ENCODE measurements at places on chromosomes 2 and 18. TPM values are rescaled to one million over a fixed set of nuclear protein-coding genes. Genes with fewer than 3 reads are reported as not detected.

Gene AQP12A
- total RNA-seq: not detected

Gene PMS1
- 21.7 TPM for total RNA-seq

Gene CHRNG
- not detected for total RNA-seq

Gene UPP2
- not detected for total RNA-seq

- H3K36me3 ChIP-seq: peaks cover 3% of the 10 kb centered on the region
- H3K4me3 ChIP-seq: no peak overlapping the region
- H3K27ac ChIP-seq: no peak overlapping the region
These were observed 34.9 kb downstream of the RNU4ATAC start for GRCh38 chr2:121565389-121566250.

GRCh38 chr2:174892546-174892945 lies 112.6 kb downstream of the CHN1 start:
- H3K27me3 ChIP-seq: no peaks in the 10 kb centered on the region
- no peak for DNase-seq
- H3K4me1 ChIP-seq: no peaks in the 10 kb centered on the region
- H3K4me3 ChIP-seq: no peak overlapping the region

DNA sequence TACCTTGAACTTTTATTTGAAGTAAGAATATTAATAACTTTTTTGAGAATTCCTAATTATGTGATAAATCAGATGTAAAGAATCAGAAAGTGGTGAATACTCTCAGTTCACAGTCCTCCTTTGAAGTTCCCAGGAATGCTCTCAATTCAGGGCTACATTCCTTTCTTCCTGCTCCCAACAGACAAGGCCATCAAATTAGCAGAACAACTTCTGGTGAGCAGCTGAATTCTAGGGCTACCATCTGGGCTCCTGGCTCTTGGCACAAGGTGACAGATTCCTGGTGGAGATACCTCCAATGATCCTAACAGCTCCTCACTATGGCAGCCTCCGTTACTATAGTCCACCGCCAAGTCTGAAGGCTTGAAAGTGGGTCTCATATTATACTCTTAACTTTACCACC lies 37.8 kb upstream of the OLA1 start:
- H3K4me1 ChIP-seq: no peaks in the 10 kb centered on the region
- H3K27me3 ChIP-seq: no peaks in the 10 kb centered on the region
- no peak for DNase-seq

GRCh38 chr2:171098607-171099006 lies 62.1 kb downstream of the TLK1 start:
- no peak overlapping the region for H3K27ac ChIP-seq
- H3K4me3 ChIP-seq: no peak overlapping the region
- no peaks in the 10 kb centered on the region for H3K27me3 ChIP-seq
- H3K36me3 ChIP-seq: no peaks in the 10 kb centered on the region

- H3K36me3 ChIP-seq: no peaks in the 10 kb centered on the region
- H3K27ac ChIP-seq: no peak overlapping the region
- H3K4me3 ChIP-seq: no peak overlapping the region
These were observed 33.3 kb downstream of the DOCK10 start for GRCh38 chr2:225008935-225009334.

DNA sequence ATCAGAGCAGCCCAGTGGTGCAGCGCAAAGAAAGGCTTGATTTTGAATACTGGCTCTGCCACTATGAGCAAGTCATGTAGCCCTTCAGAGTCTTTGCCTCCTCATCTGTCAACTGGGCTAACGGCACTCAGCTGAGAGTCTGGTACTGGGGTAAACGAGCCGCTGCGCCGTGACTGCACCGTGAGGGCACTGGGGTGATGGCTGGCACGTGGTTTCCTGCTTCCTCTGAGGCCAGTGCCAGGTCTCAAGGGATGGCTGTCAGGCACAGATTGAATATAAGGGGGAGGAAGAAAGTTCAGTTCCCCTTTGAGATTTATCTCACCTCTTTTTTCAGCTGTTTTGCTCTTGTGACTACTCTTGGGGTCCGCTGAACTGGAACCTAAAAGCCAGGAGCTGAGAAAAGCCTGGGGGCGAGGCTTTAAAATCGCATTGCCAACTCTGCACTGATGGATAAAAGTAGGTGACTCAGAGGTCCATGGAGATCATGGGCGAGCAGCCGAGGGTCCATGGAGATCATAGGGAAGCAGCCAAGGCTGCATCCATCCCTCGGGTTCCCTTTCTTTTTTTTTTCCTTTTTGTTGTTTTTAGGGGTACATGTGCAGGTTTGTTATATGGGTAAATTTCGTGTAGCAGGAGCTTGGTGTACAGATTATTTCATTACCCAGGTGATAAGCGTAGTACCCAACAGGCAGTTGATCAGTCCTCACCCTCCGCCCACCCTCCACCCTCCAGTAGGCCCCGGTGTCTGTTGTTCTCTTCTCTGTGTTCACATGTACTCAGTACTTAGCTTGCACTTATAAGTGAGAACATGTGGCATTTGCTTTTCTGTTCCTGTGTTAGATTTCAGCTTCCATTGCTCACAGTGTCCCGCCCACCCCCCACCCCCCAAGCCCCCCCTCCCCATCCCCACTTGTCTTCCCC lies 114.3 kb downstream of the SPP2 start:
- no peaks in the 10 kb centered on the region for H3K27me3 ChIP-seq
- H3K36me3 ChIP-seq: no peaks in the 10 kb centered on the region
- H3K27ac ChIP-seq: no peak overlapping the region

DNA sequence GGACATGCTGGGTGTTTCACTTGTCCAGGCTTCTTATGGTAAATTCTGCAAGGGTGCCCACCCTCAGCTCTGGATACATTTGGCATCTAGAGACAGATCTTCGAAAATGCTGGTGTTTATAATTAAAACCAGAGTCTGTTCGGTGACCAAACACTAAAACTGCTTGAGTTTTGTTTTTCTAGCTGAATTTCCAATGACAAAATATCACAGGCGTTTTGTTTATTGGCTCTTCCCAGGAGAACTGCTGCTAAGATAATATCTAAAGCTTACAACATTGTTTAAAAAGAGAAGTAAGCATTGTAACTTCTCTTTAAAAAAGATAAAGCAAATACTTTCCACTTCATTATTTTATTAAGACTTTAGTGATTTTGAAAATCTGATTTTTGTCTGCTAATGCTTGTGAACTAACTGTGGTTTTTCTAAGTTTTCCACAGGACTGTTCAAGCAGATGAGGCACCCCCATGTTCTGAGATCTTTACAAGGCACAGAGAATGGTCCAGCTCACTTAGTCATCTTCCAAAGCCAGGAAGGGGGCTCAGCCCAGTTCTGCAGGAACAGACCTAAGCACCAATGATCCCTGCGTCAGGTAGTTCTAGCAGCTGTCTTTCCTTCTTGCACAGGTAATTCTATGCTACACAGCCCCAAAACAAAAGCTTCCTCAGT lies 94.8 kb upstream of the LTBP1 start:
- H3K27me3 ChIP-seq: no peaks in the 10 kb centered on the region
- H3K4me3 ChIP-seq: no peak overlapping the region
- no peaks in the 10 kb centered on the region for H3K36me3 ChIP-seq
- H3K27ac ChIP-seq: no peak overlapping the region
- no peaks in the 10 kb centered on the region for H3K4me1 ChIP-seq

DNA sequence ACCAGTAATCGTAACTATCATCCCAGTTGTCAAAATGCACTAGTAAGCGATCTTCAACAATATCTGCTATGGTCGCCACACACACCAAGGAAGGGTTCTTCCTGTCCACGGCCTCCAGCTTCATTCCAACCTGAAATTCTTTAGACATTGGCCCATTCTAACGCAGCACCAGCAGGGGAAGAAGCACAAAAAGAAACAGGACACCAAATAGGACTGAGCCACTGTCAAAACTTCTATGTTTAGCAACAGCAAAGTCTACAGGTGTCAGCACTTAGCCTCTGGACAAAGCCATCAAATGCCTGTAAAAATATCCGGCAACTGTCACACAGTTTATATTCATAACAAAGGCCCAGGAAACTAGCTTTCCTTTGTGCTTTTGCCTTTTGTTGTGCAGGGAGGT lies 175.0 kb downstream of the L3MBTL4 start:
- no peak overlapping the region for H3K27ac ChIP-seq
- H3K36me3 ChIP-seq: no peaks in the 10 kb centered on the region
- DNase-seq: no peak

DNA sequence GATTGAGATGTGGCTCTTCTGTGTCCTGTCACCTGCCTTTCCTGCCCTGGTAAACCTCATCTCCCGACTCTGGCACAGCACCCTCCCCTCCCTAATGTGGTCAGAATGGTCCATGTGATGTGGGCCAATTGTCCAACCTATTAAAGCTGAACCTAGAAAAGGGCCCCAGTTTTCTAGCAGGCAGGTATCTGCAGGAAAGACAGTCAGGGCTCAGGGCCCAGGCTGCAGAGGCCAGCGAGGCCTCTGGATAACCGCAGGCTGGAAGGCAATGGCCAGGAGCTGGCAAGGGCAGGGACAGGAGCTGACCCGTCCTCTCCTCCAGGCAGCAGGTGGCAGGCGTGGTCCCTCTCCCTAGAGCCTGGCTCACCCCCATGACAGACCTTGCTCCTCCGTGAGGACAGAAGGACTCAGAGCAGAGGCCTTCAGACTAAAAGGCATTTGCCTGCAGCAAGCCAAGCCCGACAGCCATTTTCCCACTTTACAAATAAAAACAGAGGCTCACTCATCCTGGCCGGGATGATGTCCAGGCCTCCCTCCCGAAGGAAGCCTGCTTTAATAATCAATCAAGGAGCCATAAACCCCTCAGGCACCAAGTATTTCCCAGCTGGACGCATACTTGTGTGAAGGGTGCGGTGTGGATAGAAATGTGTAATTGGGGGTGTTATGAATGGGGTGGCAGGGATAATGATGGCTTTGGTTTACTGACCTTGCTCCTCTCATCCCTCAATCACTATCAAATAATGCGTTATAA lies 107.1 kb downstream of the TWIST2 start:
- no peak overlapping the region for H3K4me3 ChIP-seq
- DNase-seq: no peak
- peaks cover 9% of the 10 kb centered on the region for H3K27me3 ChIP-seq
- no peaks in the 10 kb centered on the region for H3K4me1 ChIP-seq

- H3K4me3 ChIP-seq: no peak overlapping the region
- peaks cover 3% of the 10 kb centered on the region for H3K27me3 ChIP-seq
- no peak for DNase-seq
- no peak overlapping the region for H3K27ac ChIP-seq
- H3K36me3 ChIP-seq: no peaks in the 10 kb centered on the region
These were observed 40.3 kb downstream of the MYCN start for GRCh38 chr2:15980605-15981098.

- no peaks in the 10 kb centered on the region for H3K4me1 ChIP-seq
- no peak overlapping the region for H3K4me3 ChIP-seq
- no peak overlapping the region for H3K27ac ChIP-seq
- DNase-seq: no peak
- H3K36me3 ChIP-seq: no peaks in the 10 kb centered on the region
These were observed 41.3 kb downstream of the NGEF start for GRCh38 chr2:232971744-232972143.

DNA sequence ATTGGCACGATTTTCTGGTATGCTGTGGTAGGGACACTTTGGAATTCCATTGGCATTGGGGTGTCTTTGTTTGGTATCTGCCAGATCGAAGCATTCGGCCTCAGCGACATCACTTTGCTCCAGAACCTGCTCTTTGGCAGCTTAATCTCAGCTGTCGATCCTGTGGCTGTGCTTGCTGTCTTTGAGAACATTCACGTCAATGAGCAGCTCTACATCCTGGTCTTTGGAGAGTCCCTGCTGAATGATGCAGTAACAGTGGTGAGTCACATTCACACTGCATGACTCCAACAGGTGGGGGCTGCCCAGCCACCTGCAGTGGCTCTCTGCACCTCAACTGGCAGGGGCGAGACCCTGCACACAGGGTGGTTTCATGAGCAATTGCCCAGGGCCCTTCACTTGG lies 38.4 kb downstream of the SLC9A2 start:
- H3K27ac ChIP-seq: no peak overlapping the region
- H3K36me3 ChIP-seq: no peaks in the 10 kb centered on the region

DNA sequence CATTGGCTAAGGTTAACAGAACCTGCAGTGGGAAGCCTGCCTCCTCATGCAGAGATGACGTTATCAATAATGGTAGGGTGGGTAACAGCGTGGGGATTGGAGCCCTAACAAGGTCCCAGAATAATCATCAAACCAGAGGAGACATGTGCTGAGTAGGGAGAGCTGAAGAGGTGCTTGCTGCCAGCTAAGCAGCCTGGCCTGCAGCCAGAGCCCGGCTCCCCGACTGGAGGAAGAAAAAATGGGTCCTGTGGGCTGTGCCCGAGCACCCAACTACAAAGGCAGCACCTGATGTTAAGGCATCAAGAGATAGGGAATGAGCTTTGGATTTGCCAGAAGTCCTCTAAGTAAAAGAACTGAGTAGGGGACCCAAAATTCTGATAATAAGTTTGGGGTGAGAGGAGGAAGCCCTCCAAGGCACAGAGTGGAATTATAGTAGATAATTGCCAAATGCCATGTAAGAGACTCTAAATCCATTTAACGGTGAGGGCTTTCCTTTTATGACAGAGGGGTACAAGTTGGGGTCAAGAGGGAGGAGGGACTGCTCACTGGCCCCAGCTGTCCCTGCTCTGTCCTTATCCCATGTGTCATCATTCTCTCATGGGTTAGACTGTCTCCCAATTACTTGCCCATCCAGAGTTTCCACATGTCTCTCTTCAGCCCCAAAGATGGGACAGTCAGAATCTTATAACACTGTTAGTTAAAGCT lies 156.1 kb downstream of the ANTXR1 start:
- H3K27me3 ChIP-seq: no peaks in the 10 kb centered on the region
- H3K4me1 ChIP-seq: peaks cover 43% of the 10 kb centered on the region
- no peak overlapping the region for H3K4me3 ChIP-seq
- no peaks in the 10 kb centered on the region for H3K36me3 ChIP-seq
- DNase-seq: no peak

GRCh38 chr2:222960126-222960525 lies 91.9 kb upstream of the KCNE4 start:
- H3K36me3 ChIP-seq: no peaks in the 10 kb centered on the region
- H3K27me3 ChIP-seq: no peaks in the 10 kb centered on the region
- H3K4me1 ChIP-seq: no peaks in the 10 kb centered on the region
- H3K4me3 ChIP-seq: no peak overlapping the region
- no peak overlapping the region for H3K27ac ChIP-seq
- no peak for DNase-seq

DNA sequence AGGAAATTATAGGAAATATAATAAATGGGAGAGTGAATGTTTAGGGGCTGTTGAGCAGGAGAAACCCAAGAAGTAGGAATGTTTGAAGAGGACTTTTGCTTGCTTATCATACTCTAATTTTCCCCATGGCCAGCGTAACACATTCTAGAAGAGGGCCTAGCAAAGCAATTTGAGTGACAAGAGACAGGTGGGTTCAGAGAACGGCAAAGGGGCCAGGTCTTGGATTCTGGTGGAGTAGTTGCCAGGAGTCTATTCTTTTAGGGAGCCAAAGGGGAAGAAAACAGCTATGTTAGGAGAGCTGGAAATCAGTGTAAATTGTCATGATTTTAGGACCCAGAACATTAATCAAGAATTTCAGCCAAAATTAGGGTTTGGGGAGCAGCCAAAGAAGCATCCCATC lies 96.5 kb downstream of the COL5A2 start:
- H3K4me1 ChIP-seq: no peaks in the 10 kb centered on the region
- no peaks in the 10 kb centered on the region for H3K36me3 ChIP-seq
- no peak for DNase-seq
- no peaks in the 10 kb centered on the region for H3K27me3 ChIP-seq
- no peak overlapping the region for H3K27ac ChIP-seq

- no peak for DNase-seq
- no peak overlapping the region for H3K27ac ChIP-seq
- H3K4me1 ChIP-seq: no peaks in the 10 kb centered on the region
These were observed 44.3 kb downstream of the CACNB4 start for GRCh38 chr2:152054593-152054992.

- H3K27ac ChIP-seq: no peak overlapping the region
- no peak overlapping the region for H3K4me3 ChIP-seq
- no peak for DNase-seq
These were observed 311.9 kb downstream of the GBX2 start for GRCh38 chr2:235856151-235856854.

Measured in lower lobe of right lung (tissue), 2 donors.